ENCODE measurements at places on chromosomes 12 and 14.

GRCh38 chr12:120376416-120376815 lies 7.5 kb upstream of the MSI1 start:
- DNase-seq, result no peak

DNA sequence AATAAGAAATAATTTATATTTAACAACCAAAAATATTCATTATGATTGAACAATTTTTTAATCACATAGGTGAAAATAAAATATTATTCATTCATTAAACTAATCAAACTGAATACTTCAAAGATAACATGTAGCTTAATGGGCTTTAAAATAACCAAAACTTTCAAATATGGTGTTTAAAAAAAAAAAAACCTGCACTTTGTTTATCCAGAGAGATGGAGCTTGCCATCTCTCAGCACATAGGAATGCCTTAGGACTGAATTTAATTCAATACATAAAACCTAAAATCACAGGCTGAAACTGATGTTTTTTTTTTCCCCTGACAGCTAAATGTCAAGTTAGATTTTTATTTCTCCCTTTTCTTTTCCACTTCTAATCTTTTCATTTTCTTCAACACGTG lies 14.4 kb upstream of the CCER1 start:
- DNase-seq, result no peak

GRCh38 chr14:31391473-31391872 lies 28.9 kb downstream of the HEATR5A start:
- DNase-seq, result no peak

- DNase-seq, result no peak
Measured at GRCh38 chr14:50156111-50156510, 39.7 kb upstream of the VCPKMT start.
